ENCODE measurements at places on chromosomes 6 and 20.
A peak's percentile ranks its signal among the peaks of the same experiment; 100 is the strongest.

- no peak for DNase-seq
These were observed 29.4 kb downstream of the PLCB1 start for GRCh38 chr20:8161264-8162071.

DNA sequence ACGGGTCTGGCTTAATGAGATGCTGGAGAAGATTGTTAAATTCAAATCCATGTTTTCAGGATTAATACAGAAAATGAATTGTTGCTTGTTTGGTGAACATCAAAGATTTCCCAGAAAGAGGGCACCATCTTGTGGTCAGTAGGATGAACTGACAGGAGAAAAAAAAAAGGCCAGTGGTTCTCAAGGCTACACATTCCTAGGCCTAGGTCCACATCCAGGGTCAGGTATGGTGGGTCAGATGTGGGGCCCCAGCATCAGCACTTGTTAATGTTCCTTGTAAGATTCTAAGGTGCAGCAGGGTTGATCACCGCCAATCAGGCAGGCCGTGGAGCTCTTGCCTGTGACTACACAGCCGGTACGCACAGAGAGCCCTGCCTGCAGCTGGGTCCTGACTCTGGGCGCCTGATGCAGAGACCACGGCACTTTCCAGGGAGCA lies 34.0 kb upstream of the FOXO3 start:
- DNase-seq: no peak

DNA sequence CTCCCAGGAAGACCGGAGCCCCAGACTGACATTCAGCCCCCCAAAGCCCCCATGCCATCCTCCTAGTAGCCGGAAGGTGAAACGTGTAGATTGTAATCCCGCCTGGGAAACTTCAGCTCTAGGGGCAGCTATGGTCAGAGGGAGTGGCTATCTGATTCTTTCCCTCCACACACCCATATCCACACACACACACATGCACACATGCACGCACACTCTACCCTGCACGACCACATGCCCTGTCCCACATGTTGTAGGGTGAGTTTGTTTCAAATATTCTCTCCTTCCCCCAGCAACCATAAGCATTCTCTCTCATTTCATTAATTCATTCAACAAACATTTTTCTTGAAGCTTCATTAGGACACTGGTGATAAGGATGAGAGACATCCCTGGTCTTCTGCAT lies 42.2 kb downstream of the MAFB start:
- DNase-seq: no peak

- peak; percentile 33 for DNase-seq
These were observed 1.3 kb downstream of the BLCAP start for GRCh38 chr20:37526238-37526838.

GRCh38 chr6:157215717-157216116 lies 107.6 kb downstream of the TMEM242 start:
- DNase-seq: no peak

Data from transverse colon (tissue), 4 donors.